ENCODE measurements at places on chromosomes 3 and 15.

- no peak for DNase-seq
These were observed 193.6 kb upstream of the SATB1 start for GRCh38 chr3:18618723-18619122.

DNA sequence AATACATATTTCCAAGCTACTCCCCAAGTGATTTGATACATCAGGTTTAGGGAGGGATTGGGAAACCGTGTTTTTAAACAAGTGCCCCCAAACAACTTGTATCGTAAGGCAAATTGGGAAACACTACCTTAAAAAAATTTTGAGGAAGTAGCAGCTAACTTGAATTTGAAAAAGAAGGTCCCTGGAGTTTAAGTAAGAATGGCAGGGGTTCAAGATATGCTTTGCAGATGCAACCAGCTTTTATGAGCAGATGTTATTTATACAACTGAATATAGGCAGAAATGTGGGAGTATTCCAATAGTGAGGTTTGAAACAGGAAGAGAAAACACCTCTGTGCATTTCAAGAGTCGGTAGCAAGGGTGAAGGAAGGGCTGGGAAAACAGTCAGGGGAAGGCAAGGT lies 139.6 kb downstream of the IL20RB start:
- DNase-seq, result no peak

DNA sequence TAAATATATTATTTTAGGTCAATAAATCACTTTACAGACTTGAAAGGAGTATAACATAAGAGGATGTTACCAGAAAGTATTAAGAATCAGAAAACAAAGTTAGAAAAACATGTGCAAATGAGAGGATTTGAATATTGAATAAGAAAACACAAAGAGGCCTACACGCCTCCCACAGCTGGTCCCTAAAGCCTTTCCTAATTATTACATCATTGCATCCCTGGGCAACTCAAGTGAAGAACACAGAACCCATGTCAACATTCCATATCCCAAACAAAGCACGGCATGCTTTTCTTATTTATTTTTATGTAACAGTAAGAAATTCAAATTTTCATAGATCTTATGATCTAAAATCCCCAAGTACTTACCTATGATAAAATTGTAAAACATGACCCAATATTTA lies 61.2 kb downstream of the HERC1 start:
- no peak for DNase-seq

GRCh38 chr3:114527036-114527644 lies 233.3 kb downstream of the TIGIT start:
- DNase-seq, result no peak

GRCh38 chr3:128404276-128405068 lies 62.2 kb downstream of the DNAJB8 start:
- no peak for DNase-seq

GRCh38 chr15:66294157-66294931 lies 976 bp downstream of the DIS3L start:
- no peak for DNase-seq

- DNase-seq, result no peak
These were observed 1.2 kb downstream of the SLC12A6 start for GRCh38 chr15:34336231-34336990.

DNA sequence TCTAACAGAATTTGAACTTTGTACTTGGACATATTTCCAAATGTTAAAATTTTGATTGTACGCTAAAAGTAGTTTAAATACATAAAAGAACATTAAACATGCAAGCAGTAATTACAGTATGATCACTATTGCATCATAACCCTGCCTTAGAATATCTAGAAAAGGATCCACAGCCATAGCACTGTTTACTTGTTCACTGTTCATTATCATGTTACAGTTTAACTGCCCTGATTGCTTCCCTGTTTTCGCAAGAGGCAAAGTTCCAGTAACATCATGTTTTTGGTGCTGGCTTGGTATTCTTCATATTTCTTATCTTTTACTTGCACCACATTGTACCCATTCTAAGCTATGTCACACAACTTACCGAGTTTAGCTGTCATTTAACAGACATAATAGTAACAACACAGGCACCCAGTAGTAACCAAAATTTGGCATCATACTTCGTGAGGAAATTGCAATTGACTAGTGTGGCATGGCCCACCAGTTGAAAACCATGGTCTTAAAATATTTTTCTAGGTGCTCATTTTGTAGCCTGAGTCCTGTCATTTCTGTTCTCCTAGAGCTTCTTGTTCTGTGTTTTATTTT lies 13.3 kb upstream of the TMEM87A start:
- no peak for DNase-seq

GRCh38 chr3:146640955-146641867 lies 36.1 kb upstream of the PLSCR5 start:
- no peak for DNase-seq

GRCh38 chr3:193829781-193830180 lies 236.8 kb downstream of the OPA1 start:
- DNase-seq, result no peak

DNA sequence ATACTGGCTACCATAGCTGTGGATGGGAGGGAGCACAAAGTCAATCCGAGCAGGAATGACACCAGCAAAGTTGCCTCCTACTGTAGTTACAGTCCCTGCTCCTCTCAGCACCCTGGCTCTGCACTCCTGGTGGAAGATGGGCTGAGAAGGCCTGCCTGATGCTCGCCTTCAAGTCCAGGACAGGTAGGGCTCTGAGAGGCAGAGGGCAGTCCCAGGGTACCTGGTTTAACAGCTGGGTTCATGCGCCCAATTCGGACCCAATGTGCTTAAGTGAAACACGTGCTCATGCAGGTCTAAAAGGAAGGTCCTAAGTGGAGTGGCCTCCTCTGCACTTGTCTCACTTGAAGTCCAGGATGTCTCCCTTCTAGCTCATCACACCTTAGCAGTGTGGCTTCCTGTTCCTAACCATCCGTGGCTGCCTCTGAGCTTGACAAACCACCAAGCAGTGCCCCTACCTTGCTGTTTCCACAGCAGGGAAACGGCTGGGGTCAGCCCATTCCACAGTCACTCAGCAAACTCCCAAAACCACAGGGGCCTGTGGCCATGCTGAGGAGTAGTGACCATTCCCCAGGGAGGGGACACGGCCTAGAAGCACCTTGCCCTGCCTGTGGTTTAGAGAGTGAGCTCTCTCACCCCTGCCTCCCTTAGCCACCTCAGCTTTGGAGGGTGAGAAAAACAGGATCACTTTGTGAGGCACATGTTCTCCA lies 3.9 kb upstream of the MUSTN1 start:
- DNase-seq, result no peak

- DNase-seq, result no peak
These were observed 10.3 kb upstream of the GPR160 start for GRCh38 chr3:170027233-170028102.

- DNase-seq, result no peak
These were observed 28.4 kb upstream of the PIK3CB start for GRCh38 chr3:138862924-138863775.

DNA sequence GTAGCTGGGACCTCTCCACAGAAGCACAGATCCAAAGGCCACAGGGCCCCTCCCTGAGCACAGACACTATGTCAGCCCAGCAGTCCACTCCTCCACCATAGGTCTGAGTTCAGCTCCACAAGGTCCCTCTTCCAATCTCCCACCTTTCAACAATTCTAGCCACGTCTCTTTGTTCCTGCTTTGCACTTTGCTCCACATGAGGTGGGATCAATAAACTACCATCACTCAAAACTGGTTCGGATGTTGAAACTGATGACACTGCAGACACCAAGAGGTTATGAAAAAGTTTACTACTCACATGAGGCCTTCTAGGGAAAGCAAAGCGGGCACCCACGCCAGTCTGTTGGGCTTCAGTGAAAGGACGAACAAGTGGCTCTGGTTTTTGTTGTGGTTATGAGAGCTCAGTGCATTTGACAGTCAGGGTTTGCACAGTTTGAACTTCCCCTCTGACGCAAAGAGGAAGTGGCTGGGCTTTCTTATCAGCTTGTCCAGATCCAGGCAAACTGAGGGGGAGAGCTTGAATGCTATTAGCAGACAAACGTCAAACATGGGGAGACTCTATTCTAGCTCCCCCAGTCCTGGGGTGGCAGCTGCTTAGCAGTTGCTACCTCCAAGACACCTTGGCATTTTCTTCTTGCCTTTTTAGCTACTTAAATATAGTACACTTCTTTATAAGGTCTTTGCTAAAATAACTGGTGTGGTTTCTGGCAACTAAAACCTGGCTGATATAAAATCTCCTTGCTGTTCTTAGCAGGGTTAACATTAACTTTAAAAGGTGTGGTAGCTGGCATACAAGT lies 37.8 kb downstream of the ZNF445 start:
- peak; percentile 42 for DNase-seq

DNA sequence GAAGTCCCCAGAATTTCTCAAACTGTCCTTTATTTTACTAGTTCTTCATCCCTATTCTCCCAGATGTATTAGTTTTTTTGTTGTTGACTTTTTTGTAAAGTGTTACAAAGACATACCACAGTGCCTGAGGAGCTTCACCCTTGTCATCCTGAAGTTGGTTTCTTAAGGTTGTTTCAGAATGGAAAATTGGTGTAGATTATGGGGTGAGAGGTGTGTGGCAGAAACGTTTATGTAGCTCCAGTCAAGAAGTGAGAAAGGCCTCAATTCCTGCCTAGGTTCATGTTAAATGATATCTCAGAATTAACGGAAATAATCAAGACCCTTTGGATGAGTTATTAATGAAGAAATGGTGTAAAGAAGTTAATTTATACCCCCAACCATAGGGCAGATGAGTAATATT lies 6.8 kb downstream of the EDEM1 start:
- DNase-seq, result no peak

Measured in memory B cell (primary cell).